G401 (cell line): ENCODE measurements at places on chromosomes 3 and 15. TPM values are rescaled to one million over a fixed set of nuclear protein-coding genes. Genes with fewer than 3 reads are reported as not detected.

GRCh38 chr3:78791753-78792152 is 976.0 kb downstream of the ROBO1 start:
- DNase-seq = peak; percentile 19

DNA sequence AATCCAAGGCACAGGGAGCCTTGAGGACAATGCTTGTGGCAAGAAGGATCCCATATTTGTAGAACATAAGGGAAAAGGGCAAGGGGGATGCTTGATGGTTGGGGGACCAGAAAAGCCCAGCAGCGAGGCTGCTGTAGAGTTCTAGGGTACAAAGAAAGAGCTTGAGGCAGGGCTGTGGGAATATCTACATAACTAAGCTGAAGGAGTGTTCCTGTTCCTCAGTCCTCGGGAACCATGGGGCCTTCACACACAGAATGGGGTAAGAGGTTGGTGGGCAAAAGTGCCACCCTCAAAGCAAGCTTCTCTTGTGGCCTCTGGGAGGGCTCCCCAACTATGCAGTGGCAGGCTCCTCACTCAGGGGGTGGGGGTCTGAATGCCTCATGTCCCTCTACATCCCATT is 6.5 kb upstream of the FRMD4B start:
- DNase-seq = no peak

DNA sequence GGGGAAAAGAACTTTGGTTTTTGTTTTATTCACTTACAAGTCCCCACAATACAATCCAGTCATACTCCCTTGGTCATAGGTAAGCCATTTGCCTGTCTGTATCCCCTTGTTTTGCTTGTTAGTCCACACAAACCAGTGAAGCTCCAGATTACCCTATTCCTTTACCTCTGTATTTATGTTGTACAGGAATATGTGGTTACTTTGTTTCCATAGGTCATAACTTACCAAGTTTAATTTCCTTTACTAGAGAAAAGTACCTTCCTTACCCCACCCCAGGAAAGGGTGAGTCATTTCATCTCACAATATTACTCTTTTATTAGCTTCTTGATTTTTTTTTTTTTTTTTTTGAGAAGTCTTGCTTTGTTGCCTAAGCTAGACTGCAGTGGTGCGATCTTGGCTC is 113.4 kb upstream of the LRRFIP2 start:
- no peak for DNase-seq

- no peak for DNase-seq
Observed at GRCh38 chr15:67914028-67914427, 74.2 kb upstream of the RNU6-1 start.

BCHE gene
- not detected in 2 replicates for total RNA-seq
